ENCODE measurements at places on chromosomes 2 and 18. TPM values are rescaled to one million over a fixed set of nuclear protein-coding genes. Genes with fewer than 3 reads are reported as not detected.

Gene ST8SIA3
- not detected for total RNA-seq

Gene IL36G
- total RNA-seq = not detected

Gene RAPGEF4
- 13.6 TPM for total RNA-seq

Gene TRIM43
- total RNA-seq = not detected
